Left ventricle myocardium inferior (tissue), 1 donor: ENCODE measurements at places on chromosomes 2 and 18. TPM values are rescaled to one million over a fixed set of nuclear protein-coding genes. Genes with fewer than 3 reads are reported as not detected.

The KCNG2 gene
- total RNA-seq = not detected

The COL3A1 gene
- 98.5 TPM for total RNA-seq

The L3MBTL4 gene
- total RNA-seq = 3.5 TPM

The ABCG5 gene
- not detected for total RNA-seq

The GPC1 gene
- 187 TPM for total RNA-seq
